ENCODE measurements at places on chromosomes 3 and 15.

- no peak for DNase-seq
Measured at GRCh38 chr15:98013631-98014030, 53.1 kb downstream of the ARRDC4 start.

- no peak for DNase-seq
Measured at GRCh38 chr3:178087376-178087775, 448.9 kb upstream of the KCNMB2 start.

GRCh38 chr15:53525894-53526293, 233.6 kb downstream of the WDR72 start:
- no peak for DNase-seq

GRCh38 chr3:10674578-10674977, 141.4 kb upstream of the SLC6A11 start:
- DNase-seq: no peak

GRCh38 chr3:42539871-42540714, 37.6 kb downstream of the VIPR1 start:
- peak; percentile 52 for DNase-seq
